COLO829 (cell line): ENCODE measurements at places on chromosomes 1 and 21.

DNA sequence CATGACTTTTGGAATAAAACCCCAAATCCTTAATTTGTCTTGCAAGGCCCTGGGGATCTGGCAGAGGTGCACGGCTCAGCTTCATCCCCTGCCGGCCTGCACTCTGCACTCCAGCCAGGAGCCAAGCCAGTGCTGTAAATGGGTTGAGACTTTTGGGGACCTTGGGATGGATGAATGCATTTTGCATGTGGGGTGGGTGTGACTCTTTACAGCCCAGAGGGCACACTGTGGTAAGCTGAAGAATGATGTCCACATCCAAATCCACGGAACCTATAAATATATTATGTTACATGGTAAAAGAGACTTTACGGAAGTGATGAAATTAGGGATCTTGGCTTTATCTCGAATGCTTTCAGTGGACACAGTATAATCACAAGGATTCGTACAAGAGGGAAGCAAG lies 177.8 kb downstream of the EDEM3 start:
- no peak for DNase-seq

- no peak for DNase-seq
These were observed 7.4 kb upstream of the ARF1 start for GRCh38 chr1:228074954-228075730.

DNA sequence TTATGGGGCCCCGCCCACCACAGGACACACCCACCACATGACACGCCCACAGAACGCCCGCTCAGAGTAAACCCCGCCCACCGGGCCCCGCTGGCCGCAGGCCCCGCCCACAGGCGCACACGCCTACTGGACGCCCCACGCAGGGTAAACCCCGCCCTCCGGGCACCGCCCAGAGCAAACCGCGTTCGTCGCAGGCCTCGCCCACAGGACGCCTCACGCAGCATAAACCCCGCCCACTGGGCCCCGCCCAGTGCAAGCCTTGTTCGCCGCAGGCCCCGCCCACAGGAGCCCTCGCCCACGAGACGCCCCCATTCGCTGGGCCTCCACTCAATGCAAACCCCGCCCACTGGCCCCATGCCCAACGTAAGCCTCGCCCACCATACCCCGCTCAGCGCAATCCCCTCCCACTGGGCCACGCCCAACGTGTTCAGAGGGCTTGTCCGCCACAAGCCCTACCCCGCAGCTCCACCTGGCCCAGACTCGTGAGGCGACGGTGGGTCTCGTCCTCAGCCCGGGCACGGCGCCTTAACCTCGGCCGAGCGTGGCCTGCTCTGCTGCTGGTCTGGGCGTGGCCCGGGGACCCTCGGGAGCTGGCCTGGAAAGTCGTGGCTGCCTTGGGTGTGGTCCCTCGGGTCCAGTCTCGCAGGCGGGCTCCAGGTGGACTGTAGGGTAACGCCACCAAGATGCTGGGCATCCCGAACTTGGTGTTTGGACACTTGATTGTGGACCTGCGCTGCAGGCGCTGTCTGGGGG lies 401 bp upstream of the TMEM52 start:
- peak; percentile 97 for DNase-seq

- no peak for DNase-seq
These were observed 9.1 kb upstream of the ARTN start for GRCh38 chr1:43924516-43924915.

DNA sequence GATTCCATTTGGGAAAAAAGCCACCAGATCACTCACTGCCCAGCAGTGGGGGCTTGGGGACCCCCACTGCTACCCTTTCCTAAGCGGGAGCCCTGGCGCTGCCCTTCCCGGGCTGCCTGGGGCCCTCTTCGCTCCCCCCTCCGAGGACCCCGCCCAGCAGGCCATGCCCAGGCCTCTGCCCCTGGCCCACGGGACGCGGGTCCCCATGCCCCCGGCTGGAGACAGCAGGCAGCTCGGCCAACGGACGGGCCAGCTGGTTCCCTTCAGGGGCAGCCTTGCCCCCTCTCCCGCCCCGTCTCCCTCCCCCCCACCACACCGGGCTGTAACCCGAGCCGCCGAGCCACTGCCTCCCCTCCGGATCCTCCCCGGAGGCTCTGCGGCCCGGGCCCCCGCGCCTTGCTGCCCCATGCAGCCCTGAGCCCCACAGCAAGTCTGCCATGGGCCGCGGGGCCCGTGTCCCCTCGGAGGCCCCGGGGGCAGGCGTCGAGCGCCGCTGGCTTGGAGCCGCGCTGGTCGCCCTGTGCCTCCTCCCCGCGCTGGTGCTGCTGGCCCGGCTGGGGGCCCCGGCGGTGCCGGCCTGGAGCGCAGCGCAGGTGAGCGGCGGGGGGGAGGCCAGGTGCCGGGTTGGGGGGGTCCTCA lies at the start of gene MMP23B:
MMP23B (plus strand) TSS at position 392 of the 639 bp plus-strand sequence; CDS start at position 438, 46 bp downstream.
- DNase-seq = no peak

- no peak for DNase-seq
These were observed 3934.3 kb downstream of the SRGAP2C start for GRCh38 chr1:125119024-125119441.

DNA sequence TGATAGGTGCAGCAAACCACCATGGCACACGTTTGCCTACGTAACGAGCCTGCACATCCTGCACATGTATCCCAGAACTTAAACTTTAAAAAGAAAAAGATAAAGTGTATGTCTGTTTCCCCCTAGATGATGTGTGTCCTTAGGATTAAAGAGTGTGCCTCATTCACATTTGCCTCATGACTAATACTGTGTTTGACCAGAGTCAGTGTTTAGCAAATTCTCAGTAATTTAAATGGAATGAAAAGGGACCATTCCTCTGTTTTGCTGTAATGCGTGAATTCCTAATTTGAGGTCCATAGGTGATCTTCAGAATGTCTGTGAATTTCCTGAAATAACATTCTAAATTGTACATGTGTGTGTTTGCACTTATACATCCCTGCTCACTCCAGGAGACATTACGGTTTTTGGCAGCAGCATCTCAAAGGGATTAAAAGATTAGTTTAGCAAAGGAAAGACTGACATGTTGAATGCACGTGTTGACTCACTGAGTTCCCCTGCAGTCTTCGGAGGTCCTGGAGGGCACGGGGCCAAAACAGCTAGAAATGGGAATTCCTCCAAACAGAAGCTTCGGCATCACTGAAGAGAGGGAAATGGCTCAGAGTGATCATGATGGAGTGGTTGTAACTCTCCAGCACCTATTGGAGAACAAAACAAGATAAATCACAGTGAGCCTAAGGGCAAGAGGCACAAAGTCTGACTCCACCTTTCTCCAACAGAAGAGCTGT lies 19.1 kb upstream of the SLC35F3 start:
- no peak for DNase-seq

- peak; percentile 69 for DNase-seq
These were observed 7.6 kb upstream of the NPL start for GRCh38 chr1:182781841-182782586.

DNA sequence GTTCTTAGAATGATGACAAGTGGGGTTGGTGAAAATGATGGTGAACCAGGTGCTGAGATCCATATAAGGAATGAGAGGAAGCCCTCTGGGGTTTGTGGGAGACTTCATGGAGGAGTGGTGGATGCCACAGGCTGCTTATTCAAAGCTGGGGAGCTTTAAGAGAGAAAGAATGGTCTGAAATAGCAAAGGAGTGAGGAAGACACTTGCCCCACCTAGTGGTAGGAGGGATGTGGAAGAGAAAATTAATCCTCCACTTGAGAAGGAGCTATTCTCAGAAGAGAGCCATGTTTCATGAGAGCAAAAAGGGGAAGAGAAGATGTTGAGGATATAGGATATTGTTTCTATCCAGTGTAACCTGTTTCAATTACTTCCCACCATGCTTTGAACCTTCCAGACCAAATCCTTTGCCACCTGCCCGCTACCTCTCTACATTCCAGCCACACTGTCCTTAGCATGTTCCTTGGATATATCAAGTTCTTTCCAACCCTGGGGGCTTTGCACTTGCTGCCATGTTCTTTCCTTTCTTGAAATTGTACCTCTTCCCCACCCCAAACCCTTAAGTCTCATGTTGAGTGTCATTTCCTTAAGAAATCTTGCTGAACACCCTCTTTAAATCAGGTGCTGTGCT lies 19.6 kb upstream of the ZNF648 start:
- peak; percentile 77 for DNase-seq

GRCh38 chr1:204829133-204829825 lies 41.4 kb upstream of the NFASC start:
- DNase-seq = no peak

DNA sequence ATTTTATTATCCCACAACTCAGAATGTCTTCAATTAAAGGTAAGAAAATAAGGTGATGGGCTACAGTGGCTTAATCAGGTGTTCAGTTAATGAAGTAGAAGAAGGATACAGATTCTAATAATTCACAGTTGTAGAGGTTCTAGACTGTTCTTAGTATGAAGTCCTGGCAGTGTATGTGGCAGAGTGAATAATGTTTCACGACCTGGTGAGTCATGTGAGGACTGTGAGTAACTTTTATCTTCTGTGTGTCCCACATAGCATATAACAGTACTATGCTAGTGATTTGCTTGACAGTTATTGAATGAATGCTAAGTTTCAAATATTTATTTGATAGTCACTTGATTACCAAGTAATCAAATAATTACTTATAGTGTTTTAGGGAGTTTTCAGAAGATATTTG lies 20.0 kb downstream of the SLC16A4 start:
- DNase-seq = no peak

- DNase-seq = no peak
These were observed 69.6 kb upstream of the SGIP1 start for GRCh38 chr1:66464351-66464750.

- DNase-seq = no peak
These were observed 20.1 kb downstream of the SLC1A7 start for GRCh38 chr1:53122201-53122885.

- DNase-seq = no peak
These were observed 24.8 kb downstream of the PCSK9 start for GRCh38 chr1:55064071-55064581.

DNA sequence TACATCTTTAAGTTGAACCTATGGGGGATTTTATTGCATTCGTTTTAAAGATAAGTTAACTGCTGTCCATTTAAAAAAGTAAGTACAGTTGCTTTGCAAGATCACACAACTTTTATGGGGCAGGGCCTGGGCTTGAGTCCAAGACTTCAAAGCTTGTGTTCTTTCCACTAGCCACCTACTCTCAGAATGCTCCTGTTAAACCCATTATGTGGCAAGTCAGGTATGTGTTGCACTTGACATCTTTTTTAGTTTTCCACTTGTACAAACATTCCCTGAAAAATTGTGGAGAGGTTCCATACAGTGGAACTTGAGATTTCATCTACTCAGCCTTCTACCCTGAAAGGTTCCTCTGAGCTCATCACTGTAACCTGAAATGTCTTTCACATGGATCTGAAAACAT lies 235.5 kb upstream of the SGIP1 start:
- DNase-seq = no peak

DNA sequence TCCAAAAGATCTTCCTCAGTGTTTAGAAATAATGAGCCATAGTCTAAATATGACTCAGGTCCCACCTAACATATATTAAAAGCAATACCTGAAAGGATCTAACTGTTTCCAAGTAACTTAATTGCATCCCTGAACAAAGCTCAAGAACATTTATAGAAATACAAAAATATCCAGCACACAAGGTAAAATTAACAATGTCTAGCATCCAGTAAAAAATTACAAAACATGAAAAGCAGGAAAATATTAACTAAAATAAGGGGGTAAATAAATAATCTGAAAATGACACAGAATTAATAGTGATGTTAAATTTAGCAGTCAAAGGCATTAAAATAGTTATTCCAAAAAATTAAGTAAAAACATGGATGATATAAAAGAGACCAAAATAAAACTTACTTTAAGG lies 21.3 kb upstream of the VANGL1 start:
- DNase-seq = no peak

DNA sequence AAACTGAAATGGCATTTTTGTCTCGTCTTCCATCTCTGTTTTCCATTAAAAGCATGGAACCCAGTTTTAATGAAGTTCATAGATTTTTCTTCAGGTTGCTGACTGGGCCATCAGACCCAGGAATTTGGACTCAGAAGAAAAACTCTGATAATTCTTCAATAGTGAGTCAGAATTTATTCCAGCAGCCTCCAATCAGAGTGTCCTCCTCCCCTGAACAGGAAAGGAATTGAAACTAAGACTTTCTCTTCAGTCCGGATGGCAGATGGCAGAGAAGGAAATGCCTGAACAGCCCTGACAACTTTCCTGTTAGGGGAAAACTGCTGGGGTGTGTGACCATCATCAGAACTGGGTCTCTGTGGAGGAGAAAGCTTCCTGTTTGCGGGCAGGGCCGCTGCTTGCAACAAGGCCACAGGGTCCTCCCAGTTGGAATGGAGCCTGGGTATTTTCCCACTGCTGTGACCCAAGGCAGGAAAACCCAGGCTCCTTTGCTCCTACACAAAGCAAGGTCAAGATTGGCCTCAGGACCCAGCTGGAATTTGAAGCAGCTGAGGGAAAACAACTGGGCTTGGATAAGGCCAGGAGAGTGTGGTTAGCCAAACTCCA lies 20.7 kb downstream of the CD34 start:
- no peak for DNase-seq

- DNase-seq = no peak
These were observed 6.0 kb downstream of the HES3 start for GRCh38 chr1:6249739-6250689.

- no peak for DNase-seq
These were observed 93.8 kb downstream of the ZFYVE9 start for GRCh38 chr1:52235646-52236045.

DNA sequence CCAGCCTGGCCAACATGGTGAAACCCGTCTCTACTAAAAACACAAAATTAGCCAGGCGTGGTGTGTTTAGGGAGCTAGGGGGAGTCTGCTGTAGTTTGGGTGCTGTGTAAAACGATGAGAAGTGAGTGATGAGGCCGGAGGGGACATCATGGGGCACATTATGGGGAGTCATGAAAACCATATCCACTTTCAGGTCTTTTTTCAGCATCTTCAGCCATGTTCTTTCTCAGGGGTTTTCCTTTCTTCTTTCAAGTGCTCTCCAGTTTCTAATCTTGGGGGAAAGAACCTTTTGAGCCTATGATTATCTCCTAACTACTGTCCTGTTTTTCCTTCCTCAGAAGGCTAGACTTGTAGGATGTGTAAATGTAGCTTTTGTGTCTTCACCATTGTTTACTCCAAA lies 14.4 kb downstream of the KDM4A start:
- no peak for DNase-seq

GRCh38 chr1:212234431-212235395 lies 50.5 kb upstream of the PPP2R5A start:
- peak; percentile 96 for DNase-seq

DNA sequence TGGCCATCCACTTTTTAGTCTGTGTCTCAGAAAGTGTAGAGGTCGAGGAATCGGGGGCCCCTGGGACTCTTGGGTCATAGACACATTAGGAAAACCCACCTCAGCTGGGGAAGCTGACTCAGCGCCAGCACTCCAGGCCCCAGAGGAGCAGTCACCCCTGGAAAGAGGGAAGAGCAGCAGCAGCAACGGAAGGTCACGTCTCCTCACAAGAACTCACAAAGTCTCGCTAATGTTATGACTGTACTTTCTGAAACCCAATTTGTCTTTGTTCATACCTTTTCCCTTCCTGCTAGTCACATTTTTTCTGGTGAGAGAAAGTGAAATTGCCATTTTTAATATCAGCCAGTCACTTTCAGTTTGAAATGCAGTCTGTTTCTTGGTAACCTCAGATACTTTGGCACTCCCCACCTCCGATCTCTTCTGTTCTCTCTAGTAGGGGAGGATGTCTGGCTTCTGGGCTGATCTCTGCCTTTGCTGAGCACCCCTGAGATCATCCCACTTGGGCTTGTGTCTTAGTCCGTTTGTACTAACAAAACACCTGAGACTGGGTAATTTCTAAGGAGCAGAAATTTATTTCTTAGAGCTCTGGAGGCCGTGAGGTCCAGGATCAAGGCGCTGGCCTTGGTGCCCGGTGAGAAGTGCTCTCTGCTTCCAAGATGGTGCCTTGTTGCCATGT lies 6.0 kb upstream of the NLRP3 start:
- no peak for DNase-seq

- DNase-seq = no peak
These were observed 34.6 kb upstream of the HEATR1 start for GRCh38 chr1:236638945-236639344.
